ENCODE measurements at places on chromosomes 2 and 18.

DNA sequence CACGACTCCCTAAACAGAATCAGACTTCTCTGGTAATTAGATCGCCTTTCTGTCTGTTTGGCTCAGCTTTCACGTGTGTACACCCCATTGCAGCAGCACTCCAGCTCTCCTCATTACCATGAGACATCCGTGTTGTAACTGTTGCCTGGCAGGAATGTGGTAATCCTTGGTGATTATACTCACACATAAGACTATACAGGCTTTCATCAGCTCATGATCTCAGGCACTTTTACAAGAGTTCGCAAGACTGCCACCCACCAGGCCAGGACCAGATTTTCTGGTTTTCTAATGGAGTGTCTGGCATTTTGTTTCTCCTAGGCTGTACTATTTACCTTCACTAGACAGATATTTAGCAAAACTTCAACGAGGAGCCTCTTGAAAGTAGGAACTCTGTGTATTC is 50.2 kb downstream of the ACVR1 start:
- no peak for DNase-seq

DNA sequence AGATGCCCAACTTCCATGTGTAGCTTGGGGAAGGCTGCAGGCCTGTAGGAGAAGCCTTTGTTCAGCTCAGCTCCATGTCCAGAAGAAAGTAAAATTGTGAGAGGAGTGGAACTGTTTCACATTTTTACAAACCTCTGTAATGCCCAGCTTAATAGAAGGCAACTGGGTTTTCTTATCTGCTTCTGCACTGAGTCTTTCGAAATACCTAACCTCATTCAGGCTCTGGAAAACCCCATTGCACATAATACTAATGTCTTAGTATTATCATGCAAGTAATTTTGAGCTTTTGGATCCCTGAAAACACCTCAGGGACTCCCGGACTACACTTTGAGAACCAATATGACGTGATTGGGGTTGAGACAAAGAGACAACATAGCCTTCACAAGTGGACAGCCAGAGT is 5.8 kb downstream of the SMIM21 start:
- DNase-seq: no peak

- DNase-seq: no peak
Measured at GRCh38 chr18:52670896-52671295, 330.9 kb downstream of the DCC start.

- no peak for DNase-seq
Measured at GRCh38 chr2:80499095-80499494, 194.5 kb upstream of the LRRTM1 start.

- no peak for DNase-seq
Measured at GRCh38 chr2:217851191-217852020, 151.4 kb downstream of the TNS1 start.

DNA sequence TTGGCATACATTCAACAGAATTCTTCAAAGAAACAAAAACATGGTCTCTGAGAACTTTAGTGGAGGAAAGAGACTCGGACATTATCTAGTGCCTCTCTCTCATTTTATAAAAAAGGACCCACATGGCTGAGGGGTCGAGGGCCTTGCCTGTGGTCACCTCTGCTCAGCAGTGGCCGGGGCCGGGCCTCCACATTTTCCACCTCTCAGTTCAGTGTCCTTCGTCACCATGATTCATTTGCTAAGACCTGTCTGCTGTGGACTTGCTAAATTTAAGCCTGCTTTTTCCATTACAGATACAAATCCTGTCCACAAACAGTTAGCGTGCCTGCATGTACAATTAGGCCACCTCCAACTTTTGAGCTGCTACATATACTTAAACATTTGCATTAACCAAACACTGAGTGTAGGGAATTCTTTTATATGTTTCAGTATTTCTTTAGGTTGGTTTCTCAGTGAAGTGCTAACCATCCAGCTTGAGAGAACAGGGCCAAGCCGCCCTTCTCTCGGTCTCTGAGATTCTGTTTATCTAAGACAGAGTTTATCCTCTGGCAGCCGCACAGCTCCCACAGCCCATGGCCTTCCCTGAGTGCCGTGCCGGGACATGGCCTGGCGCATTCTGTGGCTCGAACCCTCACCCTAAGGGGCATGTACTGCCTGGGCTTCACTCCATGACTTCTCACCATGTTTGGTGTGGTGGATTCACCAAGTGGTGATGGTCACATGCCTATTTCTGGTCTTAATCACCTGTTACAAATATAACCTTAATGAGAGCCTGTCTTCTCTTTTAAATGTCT is 46.2 kb downstream of the COA5 start:
- no peak for DNase-seq

All from activated naive CD8-positive, alpha-beta T cell treated with anti-CD3 and anti-CD28 coated beads, Interleukin-2, amount 50 U/mL, for 16 hours (primary cell).